ENCODE measurements at places on chromosomes 1 and 21.

DNA sequence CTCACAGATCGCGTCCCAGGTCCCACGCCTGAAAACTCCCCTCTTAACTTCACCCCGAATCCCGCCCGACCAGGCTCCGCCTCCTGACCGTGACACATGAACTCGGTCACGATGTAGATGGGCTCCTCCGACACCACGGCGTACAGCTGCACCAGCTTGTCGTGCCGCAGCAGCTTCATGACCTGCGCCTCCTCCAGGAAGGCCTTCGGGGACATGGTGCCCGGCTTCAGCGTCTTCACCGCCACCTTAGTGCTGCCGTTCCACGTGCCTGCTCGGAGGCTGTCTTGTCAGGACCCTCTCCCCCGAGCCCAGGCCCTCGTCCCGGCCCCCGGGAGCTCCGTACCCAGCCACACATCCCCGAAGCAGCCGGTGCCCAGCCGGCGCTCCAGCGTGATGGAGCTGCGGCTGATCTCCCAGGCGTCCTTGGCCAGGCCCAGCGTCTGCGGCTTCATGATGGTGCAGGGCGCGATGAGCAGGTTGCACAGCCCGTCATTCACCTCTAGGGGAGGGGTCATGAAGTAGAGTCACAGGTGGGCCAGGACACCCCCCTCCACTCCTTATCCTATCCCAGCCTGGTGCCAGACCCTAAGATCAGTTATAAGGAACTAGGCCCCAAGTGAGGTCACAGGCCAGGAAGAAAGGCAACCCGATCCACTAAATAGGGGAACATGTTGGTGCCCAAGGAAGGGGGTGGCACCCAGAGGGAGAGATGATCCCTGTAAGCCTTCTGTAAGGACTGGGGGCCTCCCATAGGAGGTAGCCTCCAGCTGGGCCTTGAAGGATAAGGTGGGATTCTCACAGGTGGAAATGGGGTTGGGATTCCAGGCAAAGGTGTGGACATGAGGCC, 11.6 kb upstream of the AHDC1 start:
- DNase-seq, result no peak

- no peak for DNase-seq
Observed at GRCh38 chr1:172851856-172852255, 193.0 kb downstream of the FASLG start.

GRCh38 chr1:24003331-24003972, 23.3 kb upstream of the SRSF10 start:
- no peak for DNase-seq

DNA sequence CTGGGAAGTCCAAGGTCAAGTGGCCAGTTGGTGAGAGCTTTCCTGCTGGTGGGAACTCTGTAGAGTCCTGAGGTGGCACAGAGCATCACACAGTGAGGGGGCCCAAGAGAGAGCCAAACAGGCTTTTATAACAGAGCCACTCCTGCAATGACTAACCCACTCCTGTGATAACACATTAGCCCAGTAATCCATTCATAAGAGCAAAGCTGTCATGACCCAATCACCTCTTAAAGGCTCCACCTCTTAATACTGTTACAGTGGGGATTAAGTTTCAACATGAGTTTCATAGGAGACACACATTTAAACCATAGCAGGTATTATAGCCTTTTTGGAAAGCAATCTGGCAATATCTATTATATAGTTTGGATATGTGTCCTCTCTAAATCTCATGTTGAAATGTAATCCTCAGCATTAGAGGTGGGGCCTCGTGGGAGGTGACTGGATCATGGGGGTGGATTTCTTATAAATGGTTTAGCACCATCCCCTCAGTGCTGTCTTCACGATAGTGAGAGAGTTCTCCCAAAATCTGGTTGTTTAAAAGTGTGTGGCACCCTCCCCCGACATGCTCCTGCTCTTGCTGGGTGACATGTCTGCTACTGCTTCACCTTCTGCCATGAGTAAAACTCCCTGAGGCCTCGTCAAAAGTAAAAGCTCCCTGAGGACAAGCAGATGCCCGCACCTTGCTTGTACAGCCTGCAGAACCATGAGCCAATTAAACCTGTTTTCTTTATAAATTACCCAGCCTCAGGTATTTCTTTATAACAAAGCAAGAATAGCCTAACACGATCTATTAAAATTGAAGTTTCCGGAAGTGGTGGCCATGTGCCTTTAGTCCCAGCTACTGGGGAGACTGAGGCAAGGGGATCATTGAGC, 64.5 kb downstream of the CD58 start:
- no peak for DNase-seq

DNA sequence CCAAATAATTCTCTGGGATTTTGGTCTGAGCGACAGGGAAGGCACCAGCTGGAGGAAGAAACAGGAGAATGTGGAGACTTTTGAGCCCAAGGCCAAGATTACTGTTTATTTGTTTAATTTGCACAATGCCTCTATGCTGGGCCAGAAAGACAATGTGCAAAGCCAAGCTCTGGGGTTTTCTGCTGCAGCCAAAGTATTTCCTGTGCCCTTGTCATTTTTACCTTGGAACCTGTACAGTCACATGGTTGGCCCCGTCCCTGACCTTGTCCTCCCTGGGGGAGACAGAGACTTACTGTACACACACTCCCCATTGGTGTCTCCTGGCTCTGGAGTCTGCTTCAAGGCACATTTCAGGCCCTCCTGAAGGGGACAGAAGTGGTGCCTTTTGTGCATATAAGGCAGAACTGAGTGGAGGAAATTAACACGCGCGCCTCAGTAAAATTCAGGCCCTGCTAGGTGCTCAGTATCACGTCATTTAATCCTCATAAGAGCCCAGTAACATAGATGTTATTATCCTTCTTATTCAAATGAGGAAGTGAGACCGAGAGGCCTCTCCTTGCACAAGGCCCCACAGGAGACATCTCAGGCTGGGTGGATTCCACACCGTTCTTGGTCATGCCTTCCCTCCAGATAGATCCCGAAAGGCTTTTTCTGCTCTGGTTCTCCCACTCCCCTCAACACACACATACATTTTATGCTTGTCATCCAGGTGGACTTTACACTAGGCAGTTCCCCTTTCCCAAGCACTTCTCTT, 21.1 kb downstream of the C1orf115 start:
- DNase-seq, result no peak

GRCh38 chr1:64031236-64031635, 172.2 kb upstream of the UBE2U start:
- no peak for DNase-seq

DNA sequence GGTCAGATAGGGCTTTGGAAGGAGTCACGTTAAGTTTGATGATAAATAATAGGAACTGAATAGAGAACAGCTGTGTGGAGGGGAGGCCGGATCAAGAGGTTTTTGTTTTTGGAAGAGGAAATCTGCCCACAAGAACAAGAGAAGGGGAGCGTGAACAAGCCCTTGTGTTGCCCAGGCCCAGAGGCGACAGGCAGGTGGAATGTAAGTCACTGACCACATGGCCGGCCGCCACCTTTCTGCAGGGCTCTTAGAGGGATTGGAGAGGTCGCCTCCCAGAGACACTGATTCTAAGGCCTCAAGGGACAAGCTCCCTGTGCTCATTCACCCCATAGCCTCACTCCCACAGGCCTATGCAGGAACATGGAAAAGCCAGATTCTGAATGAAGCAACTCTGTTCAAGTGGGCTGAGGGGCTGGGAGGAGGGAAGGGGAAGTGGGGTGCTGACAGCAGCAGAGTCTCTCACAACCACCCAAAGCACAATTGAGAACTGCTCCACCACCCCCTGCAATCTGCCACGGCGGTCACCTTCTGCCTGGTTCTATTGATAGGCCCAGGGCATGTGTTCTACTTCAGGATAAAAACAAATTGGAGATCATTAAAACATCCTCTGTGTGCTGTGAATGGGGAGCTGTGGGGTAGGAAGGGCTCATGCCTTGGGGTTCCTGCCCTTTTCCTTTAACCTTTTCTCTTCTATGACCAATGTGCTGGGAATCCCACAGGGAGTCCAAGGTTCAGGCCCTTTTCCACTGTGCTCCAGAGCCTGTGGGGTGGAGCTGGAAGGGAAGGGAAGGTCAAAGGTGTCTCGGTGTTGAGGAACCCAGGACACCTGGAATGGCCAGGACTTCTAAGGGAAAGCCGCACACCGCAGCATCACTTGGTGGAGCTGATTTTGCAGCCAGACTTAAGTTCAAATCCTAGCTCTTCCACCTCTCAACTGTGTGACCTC, 63.3 kb upstream of the PARP1 start:
- no peak for DNase-seq

- DNase-seq, result no peak
Observed at GRCh38 chr1:6971699-6972098, 186.4 kb downstream of the CAMTA1 start.

DNA sequence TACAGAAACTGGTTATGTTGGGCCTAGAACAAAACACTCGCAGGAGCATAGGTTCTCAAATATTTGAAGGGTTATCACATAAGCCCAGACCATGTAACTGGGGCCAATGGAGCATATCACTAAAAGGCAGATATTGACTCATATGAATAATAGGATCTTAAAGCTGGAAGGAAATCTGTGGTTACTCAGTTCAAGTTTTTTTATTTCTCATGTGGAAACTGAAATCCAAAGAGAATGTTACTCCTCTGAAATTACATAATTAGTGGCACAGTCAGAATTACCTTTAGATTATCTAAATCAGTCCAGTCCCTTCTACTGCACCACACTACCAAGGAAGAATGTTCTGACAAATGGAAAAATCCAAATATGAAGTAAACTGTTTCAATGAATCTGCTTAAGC, 12.0 kb downstream of the SLAMF8 start:
- no peak for DNase-seq

DNA sequence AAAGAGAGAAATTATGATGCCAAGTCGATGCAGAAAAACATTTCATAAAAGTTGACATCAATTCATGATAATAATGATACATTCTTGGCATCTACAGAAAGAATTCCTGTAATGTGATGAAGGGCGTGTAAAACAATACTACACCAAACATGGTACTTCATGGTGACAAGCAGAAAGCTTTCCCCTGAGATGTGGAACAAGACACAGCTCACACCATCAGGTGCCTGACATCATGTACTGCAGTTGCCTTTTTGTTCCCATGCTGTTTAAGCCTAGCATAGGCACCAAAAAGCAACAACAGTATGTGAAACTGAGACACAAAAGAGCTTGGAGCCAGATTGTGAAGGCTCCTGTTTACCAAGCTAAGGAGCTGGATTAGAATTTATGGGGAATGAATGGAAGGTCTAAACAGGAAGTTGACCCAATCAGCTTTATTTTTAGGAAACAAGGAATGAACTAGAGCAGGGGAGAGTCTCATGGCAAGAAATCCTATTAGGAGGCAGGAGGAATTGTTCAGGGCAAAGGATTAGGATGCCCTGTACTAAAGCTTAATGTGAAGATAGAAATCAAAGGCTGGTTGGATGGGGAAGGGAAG, 67.2 kb downstream of the SYDE2 start:
- no peak for DNase-seq

DNA sequence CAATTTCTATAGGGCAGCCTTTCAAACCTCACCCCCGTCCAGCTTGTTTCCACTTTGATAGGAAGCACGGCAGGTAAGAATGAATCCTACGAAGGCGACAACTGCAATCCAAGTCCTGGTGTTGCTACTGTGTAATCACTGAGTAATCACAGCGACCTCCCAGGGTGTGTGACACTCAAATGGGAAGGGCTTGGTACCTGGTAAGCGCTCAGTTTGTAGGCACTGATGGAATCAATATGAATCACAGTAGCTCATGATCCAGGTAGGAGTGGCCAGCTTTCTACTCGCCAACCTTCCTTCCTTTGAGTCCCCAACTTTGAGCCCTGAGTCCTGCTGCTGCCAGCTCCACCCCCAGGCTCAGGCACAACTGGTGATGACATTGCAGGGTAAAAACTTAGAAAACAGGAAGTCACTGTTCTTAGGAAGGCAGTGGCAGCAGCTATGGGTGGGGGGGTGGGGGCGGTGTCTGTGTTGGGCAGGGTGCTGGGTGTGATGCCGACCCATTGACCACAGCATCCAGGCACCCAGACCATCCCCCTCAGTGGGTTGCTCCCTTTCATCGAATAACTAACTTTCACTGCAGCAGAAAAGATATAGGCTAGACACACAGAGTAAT, 70.7 kb downstream of the CD247 start:
- peak; percentile 57 for DNase-seq

- DNase-seq, result peak; percentile 19
Observed at GRCh38 chr21:42614811-42615351, 38.5 kb upstream of the PDE9A start.

DNA sequence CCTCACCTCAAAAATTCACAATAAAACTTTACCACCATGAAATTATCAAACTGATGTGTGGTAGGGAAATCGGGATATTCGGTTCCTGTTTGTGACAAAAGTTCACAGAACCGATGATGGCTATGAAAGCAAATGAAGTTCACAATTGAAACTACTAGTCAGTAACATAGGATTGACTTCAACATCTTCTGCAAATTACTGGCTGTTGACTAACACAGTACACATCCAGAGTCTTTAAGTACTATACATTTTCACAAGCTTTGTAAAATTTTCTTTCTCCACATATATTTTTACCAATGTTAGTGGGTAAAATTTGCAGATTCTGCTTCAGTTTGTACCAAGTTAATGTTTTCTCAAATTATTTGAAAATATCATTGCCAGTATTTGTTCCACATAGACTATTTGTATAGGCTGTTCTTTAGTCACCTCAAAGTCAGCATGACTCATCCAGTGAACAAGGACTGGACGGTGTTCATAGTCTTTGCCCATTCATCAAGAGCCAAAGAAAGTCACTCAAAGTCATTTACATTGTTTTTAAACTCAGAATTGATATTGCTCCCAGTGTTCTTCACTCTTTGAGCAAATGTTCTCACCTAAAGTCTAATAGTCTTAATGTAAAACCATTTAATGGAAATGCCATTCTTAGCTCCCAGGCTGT, 213.4 kb downstream of the USP25 start:
- no peak for DNase-seq

GRCh38 chr1:54245501-54245900, 45.5 kb downstream of the MRPL37 start:
- DNase-seq, result no peak

DNA sequence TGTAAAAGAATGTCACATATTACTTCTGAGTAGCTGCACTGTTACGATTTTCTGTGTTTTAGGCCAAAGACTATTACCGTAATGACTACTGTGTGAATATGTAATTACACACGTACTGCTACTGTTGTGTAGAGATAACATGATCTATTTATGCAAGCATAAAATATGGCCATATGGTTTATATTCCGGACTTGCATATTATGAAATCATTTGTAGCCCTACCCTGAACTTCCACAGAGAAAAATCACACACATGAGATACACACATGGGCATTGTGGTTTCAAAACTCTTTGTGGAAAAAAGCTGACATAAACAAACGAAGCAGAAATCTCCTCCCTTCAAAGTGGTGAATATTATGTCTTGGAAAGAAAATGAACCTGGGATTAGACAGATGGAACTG, 373.0 kb upstream of the ADAMTS5 start:
- no peak for DNase-seq

DNA sequence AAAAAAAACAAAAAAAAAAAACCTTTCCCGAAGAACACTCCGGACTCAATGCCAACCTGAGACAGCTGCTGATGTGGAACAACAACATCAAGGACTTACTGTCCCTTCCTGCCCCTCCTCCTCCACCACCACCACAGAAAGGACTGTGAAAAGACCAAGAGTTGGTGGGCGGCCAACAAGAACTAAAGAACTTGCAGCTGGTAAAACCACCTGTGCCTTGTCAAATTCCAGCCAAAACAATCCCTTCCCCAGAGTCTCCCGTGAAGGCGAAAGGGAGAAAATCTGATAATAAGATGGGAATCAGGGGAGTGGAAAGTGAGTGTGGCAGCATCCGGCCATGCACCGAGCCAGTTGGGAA, 88.9 kb downstream of the PROX1 start:
- no peak for DNase-seq
